ENCODE measurements at places on chromosomes 4 and X.
A peak's percentile ranks its signal among the peaks of the same experiment; 100 is the strongest.

GRCh38 chrX:139202742-139203420 is 327.7 kb upstream of the F9 start:
- H3K4me1 ChIP-seq = peaks cover 11% of the 10 kb centered on the region
- H3K36me3 ChIP-seq = no peaks in the 10 kb centered on the region
- DNase-seq = peak; percentile 40
- peak overlapping the region; percentile 86 for H3K4me3 ChIP-seq
- H3K27ac ChIP-seq = no peak overlapping the region

GRCh38 chrX:155027509-155028066 is 944 bp downstream of the FUNDC2 start:
- H3K27ac ChIP-seq = peak overlapping the region; percentile 98
- peak overlapping the region; percentile 88 for H3K4me3 ChIP-seq
- H3K4me1 ChIP-seq = peaks cover 12% of the 10 kb centered on the region
- H3K36me3 ChIP-seq = peaks cover 11% of the 10 kb centered on the region
- DNase-seq = no peak
- no peaks in the 10 kb centered on the region for H3K27me3 ChIP-seq

GRCh38 chr4:1249731-1250526 is 999 bp upstream of the CTBP1 start:
- H3K27ac ChIP-seq = no peak overlapping the region
- peaks cover 49% of the 10 kb centered on the region for H3K36me3 ChIP-seq
- H3K4me1 ChIP-seq = peaks cover 22% of the 10 kb centered on the region
- no peak for DNase-seq

DNA sequence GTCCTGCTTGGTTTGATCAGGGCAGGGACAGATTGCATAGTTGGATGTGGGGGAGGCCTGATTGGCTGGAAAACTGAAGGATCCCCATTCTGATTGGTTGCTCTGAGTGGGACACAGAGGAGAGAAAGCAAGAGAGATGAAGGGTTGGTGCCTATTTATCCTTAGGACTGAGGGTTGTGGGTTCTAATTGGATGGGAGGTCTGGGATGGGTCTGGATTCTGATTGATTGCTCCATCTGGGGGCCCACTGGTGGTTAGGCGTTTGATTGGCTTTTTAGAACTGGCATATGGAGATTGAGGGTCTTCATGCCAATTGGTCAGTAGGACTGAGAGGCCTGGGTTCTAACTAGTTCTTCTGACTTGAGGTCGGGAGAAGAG is 644 bp upstream of the EBP start:
- H3K27me3 ChIP-seq = no peaks in the 10 kb centered on the region
- H3K27ac ChIP-seq = peak overlapping the region; percentile 33
- peak overlapping the region; percentile 91 for H3K4me3 ChIP-seq

GRCh38 chr4:2802618-2803531 is 10.0 kb downstream of the SH3BP2 start:
- H3K27me3 ChIP-seq = peaks cover 3% of the 10 kb centered on the region
- DNase-seq = no peak
- H3K4me1 ChIP-seq = peaks cover 44% of the 10 kb centered on the region

GRCh38 chr4:10733481-10734062 is 49.0 kb upstream of the CLNK start:
- H3K27ac ChIP-seq = no peak overlapping the region
- H3K4me3 ChIP-seq = no peak overlapping the region
- H3K36me3 ChIP-seq = no peaks in the 10 kb centered on the region
- no peak for DNase-seq
- H3K4me1 ChIP-seq = no peaks in the 10 kb centered on the region
